ENCODE measurements at places on chromosomes 7 and 10. TPM values are rescaled to one million over a fixed set of nuclear protein-coding genes. Genes with fewer than 3 reads are reported as not detected.

The PTPN20 gene
- 15.2 TPM for total RNA-seq

The CCDC172 gene
- not detected for total RNA-seq

The MAT1A gene
- total RNA-seq: not detected

The PON1 gene
- total RNA-seq: not detected

The HMX3 gene
- 0.37 TPM for total RNA-seq

The PVRIG gene
- total RNA-seq: 3.8 TPM

The FAM241B gene
- total RNA-seq: not detected

The KIAA1549 gene
- total RNA-seq: 4.1 TPM

The GFRA1 gene
- 48.5 TPM for total RNA-seq

The SH2D4B gene
- 0.18 TPM for total RNA-seq

The HSPB1 gene
- 760 TPM for total RNA-seq

The CNNM1 gene
- total RNA-seq: 0.29 TPM

The CH25H gene
- 5.7 TPM for total RNA-seq

The VWDE gene
- 1.5 TPM for total RNA-seq

The PRKRIP1 gene
- total RNA-seq: 23.9 TPM

The SBDS gene
- total RNA-seq: 126 TPM

The ADIRF gene
- 98.2 TPM for total RNA-seq

The ADRB1 gene
- total RNA-seq: not detected

The PAX4 gene
- not detected for total RNA-seq

Measured in stomach (tissue), 19 donors.